Activated CD8-positive, alpha-beta T cell treated with anti-CD3 and anti-CD28 coated beads for 36 hours (primary cell): ENCODE measurements at places on chromosomes 7 and 10. TPM values are rescaled to one million over a fixed set of nuclear protein-coding genes. Genes with fewer than 3 reads are reported as not detected.
A peak's percentile ranks its signal among the peaks of the same experiment; 100 is the strongest.

- no peak for DNase-seq
Observed at GRCh38 chr7:22361320-22361719, 4.4 kb upstream of the RAPGEF5 start.

DNA sequence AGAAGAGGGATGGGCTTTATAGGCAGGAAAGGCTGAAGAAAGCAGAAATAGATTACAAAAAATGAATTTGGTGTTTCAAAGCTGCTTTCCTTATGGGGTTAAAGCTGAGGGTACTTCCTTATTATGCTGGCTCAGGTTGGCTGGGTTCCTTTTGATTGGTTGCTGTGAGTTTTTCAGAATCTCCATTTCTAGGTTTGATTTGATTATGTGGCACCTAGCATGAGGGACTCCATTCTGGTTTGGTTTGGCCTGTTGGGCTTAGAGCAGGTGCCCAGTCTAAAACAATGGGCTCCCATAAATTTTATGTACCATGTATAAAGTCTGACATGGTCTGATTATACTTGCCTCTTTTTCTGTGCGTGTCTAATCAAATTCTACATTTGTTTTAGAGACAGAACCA, 362.7 kb downstream of the CXCL12 start:
- DNase-seq, result no peak

Gene ZNF736
- total RNA-seq, result 27.2 TPM

GRCh38 chr10:105974803-105975456, 1189.6 kb downstream of the SORCS1 start:
- DNase-seq, result no peak

DNA sequence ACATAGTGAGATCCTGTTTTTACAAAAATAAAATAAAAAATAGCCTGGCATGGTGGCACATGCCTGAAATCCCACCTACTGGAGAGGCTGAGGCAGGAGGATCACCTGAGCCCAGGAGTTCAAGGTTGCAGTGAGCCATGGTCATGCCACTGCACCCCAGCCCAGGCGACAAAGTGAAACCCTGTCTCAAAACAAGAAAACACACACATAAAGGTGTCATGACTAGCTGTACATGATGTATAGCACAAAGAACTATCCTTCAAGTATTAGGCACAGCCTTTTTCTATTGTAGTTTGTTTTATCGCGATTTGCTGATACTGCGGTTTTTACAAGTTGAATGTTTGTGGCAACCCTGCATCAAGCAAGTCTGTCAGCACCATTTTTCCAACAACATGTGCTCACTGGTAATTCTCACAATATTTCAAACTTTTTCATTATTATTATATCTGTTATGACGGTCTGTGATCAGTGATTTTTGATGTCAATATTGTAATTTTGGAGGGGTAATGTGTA, 11.5 kb upstream of the SNX13 start:
- no peak for DNase-seq

GRCh38 chr10:69845574-69846292, 44.0 kb downstream of the COL13A1 start:
- no peak for DNase-seq

Gene TMEM130
- total RNA-seq, result not detected

DNA sequence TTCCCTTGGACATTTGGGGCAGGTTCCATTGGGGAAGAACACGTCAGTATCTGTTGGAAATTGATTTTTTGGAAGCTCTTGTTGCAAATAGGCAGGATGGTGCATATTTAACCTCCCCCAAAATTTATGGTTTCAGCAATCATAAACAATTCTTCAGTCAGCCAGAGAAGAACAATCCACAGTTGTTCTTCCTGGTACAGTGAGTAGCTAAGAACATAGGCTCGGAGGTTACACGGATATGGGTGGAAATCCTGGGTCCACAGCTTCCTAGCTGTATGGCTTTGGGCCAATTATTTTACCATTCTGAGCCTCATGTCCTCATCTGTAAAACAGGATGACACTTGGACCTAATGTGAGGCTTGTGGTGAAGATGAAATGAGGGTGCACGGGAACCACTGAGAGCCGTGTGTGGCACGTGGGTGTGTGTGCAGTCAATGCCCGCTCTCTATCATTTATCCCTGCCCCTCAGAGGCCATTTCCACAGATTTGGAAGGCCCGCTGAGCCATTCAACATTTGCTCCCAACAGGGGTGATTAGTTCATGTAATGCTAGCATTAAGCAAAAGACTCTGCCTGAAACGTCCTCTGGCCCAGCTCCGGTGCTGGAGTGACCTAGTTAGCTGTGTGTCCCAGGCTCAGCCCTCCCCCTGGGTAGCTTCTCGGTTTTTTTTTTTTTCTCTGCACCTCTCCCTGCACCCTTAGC, 9.7 kb downstream of the CAMK1D start:
- peak; percentile 57 for DNase-seq

Gene FAM25C
- not detected for total RNA-seq

DNA sequence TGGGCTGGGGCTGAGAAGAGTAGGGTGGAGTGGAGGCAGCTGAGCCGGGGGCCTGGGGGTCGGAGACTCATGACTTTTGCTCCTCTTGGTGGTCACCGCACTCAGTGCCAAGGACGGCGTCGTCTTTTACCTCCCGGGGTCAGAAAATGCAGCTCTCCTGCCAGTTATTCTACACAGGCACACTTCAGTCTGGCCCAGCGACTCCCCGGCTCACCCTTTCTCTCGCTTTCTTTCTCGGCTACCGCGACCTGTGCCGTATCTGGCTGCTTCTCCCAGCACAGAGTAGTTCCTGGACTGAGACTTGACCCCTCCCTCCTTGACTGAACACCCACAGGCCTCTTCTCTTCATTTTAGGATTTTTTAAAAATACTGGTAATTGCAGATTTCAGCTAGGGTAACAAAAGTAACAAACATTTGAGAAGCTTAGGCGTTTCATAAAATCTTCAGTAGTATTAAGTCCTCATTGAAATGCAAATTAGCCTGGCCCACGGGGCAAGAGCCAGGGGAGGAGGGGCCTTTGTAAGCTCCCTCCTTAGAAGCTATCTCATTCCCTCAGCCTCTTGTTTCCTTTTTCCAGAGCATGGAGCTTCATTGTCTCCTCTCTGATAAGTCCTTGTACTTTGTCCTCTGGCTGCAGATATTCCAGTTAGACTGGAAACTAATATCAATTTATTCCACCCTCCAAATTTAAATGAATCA, 1.1 kb upstream of the PRLHR start:
- no peak for DNase-seq

DNA sequence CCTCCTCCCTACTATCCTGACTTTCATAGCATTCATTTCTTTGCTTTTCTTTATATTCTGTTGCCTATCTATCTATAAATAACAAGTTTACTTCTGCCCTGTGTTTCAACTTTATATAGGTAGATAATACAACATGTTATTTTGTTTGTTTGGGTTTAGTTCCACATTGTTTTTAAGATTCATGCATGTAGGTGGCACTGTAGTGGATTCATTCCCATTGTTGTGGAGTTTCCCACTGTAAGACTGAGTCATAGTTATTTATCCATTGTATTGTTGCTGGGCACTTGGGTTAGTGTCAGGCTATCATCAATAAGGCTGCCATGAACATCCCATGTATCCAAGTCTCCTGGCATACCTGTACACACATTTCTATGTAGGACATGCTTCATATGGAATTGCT, 127.7 kb downstream of the ARHGAP22 start:
- DNase-seq, result no peak

Gene POLR2J2
- 13.2 TPM for total RNA-seq

Gene OGDHL
- 0.40 TPM for total RNA-seq

Gene SPDYE8
- total RNA-seq, result not detected

- no peak for DNase-seq
Observed at GRCh38 chr10:72006026-72006425, 41.8 kb downstream of the CHST3 start.
